Activated naive CD8-positive, alpha-beta T cell treated with anti-CD3 and anti-CD28 coated beads for 36 hours (primary cell): ENCODE measurements at places on chromosomes 7 and 10. TPM values are rescaled to one million over a fixed set of nuclear protein-coding genes. Genes with fewer than 3 reads are reported as not detected.
A peak's percentile ranks its signal among the peaks of the same experiment; 100 is the strongest.

DNA sequence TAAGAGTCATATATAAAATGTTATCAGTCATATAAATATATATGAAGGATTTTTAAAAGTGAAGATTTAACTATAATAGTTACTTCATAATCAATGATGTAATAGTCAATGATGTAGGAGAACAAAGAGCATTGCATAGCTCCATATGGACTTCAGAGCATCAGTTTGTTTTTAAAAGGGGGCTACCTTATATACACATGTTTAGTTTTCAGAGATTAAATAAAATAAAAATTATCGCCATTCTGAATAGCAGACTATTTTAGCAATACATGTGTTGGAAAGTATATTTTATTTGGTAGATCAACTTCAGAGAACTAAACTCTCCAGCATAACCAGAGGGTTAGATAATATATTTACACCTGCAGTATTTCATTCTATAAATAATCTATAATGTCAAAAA lies 29.1 kb upstream of the EPC1 start:
- no peak for DNase-seq

DNA sequence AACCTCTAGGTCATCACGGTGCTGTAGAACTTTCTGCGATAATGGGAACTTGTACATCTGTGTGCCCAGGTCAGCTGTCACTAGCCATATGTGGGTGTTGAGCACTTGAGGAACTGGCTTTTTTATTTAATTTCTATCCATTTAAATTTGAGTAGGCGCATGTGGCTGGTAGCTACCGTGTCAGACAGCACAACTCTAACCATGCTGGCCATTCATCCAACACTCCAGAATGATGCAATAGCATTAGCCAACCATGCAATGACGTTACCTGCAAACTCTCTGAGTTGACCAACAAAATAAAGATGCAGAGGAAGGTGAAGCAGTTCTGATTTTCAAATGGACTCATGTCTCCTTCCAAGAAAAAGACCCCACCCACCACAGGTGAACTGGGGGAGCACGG lies 24.4 kb upstream of the CHST15 start:
- DNase-seq: no peak

DNA sequence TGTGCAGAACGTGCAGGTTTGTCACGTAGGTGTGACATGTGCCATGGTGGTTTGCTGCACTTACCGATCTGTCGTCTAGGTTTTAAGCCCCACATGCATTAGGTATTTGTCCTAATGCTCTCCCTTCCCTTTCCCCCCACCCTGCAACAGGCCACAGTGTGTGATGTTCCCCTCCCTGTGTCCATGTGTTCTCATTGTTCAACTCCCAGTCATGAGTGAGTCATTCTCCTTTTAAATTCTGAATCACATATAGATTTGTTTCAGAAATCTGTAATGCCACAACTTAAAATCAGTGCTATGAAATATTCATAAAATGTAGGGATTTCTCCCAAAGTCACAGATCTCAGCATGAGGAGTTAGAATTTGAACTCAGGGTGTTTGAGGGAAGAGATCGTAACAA lies 552.5 kb upstream of the MBL2 start:
- DNase-seq: no peak

DNA sequence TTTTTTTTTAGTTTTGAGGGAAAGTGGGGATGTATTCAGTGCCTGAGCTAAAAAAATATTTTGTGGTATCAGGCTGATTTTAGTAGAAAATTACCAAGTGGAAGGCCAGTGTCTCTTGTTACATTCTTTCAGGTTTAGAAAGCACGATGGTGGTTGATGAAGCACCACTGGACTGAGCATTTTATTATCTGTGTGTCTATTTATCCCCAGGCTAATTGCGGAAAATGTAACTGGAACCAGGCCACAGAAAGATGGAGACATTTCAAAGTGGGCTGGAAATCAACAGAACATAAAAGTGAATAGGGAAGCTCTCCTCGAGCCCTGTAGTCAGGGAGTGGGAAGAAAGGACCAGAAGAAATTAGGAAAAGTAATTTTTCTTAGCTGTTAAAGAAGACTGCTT lies 261.0 kb downstream of the STK31 start:
- no peak for DNase-seq

GRCh38 chr7:140249036-140249806 lies 72.4 kb upstream of the KDM7A start:
- no peak for DNase-seq

- DNase-seq: no peak
These were observed 9.4 kb downstream of the KIF20B start for GRCh38 chr10:89710753-89711152.

DNA sequence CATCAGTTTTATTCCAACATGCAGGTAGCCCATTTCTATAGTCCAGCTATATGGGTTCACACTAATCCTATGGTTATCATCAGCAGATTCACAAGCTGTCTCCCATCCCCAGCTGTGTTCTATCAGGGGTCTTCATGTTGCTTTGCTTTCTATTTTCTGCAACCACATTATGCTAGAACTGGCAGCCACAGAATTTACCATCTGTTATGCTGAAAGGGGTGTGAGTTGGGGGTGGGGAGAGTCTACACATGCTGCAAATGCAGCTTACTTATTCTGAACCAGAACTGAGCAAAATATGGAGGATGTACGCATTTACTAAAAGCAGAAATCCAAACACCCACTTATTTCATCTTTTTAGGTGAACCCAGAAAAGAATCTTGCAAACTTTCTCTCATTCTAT lies 32.9 kb downstream of the SHTN1 start:
- no peak for DNase-seq

DNA sequence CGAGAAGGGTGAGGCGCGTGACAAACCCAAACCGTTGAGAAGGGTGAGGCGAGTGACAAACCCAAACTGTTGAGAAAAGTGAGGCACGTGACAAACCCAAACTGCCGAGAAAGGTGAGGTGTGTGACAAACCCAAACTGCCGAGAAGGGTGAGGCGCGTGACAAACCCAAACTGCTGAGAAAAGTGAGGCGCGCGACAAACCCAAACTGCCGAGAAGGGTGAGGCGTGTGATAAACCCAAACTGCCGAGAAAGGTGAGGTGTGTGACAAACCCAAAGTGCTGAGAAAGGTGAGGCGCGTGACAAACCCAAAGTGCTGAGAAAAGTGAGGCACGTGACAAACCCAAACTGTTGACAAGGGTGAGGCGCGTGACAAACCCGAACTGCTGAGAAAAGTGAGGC lies 25.0 kb downstream of the ESYT2 start:
- no peak for DNase-seq

DNA sequence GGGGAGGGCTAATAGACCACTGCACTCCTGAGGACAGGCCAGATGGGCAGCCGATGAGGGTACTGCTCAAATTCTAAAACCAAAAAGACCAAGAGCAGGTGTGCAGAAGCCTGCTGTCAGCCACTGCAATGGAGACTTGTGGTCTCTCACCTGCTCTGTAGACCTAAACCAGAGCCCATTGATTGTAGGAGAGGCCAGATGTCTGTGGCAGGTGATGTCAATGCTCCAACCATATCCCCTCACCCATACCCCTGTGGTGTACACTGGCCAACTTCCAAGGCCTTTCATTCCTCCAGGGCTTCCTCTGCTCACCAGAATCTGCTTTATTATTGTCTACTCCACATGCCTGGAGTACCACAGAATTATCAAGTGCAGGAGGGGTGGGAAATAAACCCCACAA lies 116.9 kb upstream of the CHST15 start:
- DNase-seq: no peak

Gene DRGX
- not detected for total RNA-seq

Gene SRI
- 201 TPM for total RNA-seq

DNA sequence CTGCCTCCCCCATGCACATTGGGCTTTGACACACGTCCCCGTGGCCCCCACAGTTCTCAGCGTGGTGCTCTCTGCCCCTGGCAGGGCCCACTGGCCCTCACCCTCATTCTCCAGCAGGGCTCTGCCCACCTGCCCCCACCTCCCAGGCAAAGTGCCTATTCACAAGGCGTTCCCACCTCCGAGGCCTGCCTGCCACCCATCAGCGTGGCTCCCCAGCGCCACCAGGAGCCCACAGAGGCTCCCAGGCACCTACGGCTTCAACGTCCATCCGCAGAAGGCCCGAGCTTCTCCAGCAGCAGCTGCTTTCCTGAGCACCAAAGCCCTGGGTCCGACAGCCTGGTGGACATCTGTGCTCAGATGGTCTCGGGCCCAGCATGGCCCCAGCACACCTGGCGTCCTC lies 211.8 kb upstream of the PPP2R2D start:
- no peak for DNase-seq

- no peak for DNase-seq
These were observed 17.5 kb upstream of the CLIP2 start for GRCh38 chr7:74271742-74272141.

GRCh38 chr10:74957285-74957961 lies 131.0 kb downstream of the KAT6B start:
- DNase-seq: no peak

- no peak for DNase-seq
These were observed 51.2 kb upstream of the SGCE start for GRCh38 chr7:94706996-94707740.

Gene PAXIP1
- 28.1 TPM for total RNA-seq

DNA sequence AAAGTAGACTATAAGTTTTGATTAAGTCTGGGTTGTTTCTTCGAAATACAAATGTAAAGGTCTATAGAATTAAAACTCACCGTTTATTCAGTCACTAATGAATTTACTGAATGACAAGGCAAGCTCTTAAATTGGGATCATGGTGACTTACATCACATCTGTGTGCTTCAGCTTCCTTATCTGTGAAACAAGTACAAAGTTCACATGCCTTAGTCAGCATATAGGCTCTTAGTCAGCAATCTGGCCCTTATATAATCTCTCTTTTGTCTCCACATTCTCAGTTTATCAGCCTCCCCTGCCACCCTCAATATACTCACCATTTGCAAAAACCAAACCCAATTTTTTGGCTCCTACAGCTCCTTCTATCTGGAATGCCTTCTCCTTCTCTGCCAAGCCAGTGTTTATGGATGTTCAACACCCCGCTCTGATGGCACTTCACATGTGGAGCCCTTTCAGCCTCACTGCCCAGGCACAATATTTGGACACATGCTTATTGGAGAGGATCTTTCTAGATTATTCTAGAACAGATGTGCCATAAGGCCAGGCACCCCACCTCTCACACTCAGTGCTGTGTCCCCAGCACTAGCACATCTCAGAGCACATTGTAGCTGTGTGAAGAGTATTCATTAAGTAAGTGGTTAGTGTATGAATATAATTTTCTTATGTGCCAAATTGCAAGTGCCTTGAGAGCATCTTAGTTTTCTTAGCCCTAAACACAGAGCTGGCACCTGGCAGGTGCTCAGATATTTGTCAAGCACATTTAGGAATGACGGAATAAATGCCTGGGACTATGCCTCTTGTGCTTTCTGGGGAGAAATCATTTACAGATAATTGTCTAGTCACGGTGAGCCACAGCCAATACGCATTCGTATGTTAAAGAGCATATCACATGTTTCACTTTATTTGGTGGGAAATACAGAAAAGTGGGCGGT lies 9.8 kb upstream of the LAMB1 start:
- no peak for DNase-seq

- no peak for DNase-seq
These were observed 2.3 kb upstream of the ADCK2 start for GRCh38 chr7:140670343-140670935.

DNA sequence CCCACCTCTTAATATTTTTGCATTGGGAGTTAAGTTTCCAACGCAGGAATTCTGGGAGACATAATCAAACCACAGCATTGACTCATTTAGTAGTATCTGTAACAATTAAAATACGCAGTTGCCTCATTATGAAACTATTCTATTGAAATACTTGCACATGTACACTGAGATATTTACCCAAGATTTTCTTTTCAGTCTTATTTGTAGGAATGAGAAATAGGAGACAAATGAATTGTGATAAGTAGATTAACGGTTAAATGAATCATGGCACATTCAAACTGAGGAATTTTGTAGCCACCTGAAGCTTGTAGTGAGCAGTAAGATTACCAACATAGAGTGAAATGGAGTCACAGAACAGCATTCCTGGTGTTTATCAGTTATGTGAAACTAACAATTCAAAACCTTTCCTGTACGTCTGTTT lies 18.1 kb downstream of the RP9 start:
- DNase-seq: no peak

DNA sequence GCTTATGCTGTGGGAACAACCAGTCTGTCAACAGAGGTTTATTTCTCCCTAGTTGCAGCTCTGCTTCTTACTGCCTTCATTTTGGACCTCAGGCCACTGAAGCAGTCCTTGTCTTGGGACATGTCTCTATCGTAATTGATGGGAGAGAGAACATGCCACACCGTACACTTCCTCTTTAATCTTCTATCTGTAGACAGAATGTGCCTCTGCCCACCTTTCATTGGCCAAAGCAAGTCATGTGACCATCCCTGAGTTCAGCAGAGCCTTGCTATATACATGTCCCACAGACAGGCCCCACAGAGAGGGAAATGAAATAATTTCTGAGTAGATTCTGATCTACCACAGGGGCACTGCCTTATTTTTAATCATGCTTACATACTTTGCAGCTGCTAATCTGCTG lies 98.0 kb downstream of the KCND2 start:
- no peak for DNase-seq

DNA sequence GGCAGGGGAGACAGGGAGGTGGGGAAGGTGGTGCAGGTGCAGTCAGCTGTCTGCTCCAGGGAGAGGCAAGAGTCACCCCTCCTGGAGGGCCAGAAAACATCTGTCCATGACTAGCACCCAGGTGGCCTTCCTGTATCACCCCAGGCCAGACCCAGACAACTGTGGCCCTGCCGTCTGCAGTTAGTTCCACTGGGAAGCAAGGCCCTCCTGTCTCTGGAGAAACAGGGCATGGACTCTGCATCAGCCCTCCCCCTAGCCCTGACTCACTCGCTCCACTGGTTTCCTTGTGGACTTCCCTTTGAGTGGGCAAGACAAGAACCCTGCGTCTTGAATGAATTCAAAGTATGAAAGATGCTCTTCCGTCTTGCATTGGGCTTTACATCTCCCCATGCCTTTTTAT lies 12.6 kb downstream of the TBATA start:
- DNase-seq: no peak

DNA sequence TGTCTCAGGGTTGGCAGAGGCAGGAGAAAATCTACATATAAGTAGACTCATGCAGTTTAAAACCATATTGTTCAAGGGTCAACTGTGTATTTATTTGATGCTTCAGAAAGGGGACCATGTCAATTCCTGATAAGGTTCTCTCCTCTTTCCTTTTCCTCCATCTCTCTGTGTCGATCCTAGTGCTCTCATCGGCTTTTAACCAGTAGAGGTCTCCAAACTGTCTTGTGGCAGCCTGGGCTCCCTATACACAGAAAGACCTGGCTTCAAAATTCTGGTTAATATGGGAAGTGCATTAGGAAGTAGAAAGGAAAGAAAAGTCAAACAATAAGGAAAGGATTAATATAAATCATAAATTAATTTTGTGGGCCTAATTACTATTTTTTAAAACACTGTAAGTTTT lies 304.4 kb upstream of the C7orf33 start:
- no peak for DNase-seq

Gene C7orf57
- 1.0 TPM for total RNA-seq

DNA sequence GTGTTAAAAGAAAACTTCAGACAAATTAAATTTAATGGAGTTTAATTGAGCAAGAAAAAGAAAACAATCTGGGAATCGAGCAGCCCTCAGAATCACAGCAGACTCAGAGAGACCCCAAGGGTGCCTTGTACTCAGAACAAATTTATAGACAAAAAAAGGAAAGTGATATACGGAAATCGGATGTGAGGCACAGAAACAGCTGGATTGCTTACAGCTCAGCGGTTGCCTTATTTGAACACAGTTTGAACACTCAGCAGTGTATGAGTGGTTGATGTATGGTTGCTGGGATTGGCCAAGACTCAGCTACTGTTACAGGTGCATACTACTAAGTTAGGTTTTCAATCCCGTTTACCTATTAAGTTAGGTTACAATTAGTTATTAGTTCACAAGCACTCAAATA lies 103.8 kb upstream of the LYZL1 start:
- no peak for DNase-seq

GRCh38 chr7:107660381-107661080 lies at the start of gene SLC26A4:
TSS of gene SLC26A4 (plus strand) at chr7:107660828. CDS start at chr7:107661642, 814 bp downstream.
- DNase-seq: peak; percentile 50
